ENCODE measurements at places on chromosomes 16 and 17.

DNA sequence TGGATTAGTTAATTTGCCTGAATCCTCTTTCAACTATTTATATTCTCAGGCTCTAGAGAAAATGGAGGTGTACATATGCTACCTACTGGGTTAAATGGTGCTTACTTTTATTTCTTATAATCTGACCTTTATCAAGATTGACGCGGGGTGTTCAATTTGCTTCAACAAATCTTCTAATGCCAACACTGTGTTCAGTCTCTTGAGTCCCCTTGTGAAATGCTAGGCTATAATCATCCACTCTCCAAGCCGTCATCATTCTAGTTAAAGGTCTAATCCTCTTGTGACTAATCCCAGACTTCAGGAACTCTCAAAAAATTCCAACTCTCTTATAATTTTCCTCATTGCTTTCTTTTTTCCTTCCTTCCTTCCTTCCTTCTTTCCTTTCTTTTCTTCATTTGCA, 1396.2 kb downstream of the CDH8 start:
- DNase-seq, result no peak

DNA sequence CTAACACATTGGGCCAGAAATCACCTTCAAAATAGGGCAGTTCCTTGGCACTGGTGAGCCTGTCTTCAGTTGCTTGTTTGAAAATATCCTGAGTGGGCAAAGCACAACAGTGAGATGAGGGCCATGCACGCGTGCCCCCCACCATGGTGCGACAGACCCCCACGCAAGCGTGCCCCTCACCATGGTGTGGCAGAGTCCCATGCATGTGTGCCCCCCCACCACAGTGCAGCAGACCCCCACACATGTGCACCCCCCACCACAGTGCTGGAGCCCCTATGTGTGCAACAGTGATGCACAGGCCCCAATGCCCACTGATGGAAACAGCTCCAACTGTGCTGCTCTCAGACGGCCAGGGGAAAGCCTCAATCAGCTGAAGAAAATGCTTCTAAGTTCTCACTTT, 18.8 kb upstream of the TRAP1 start:
- DNase-seq, result no peak

DNA sequence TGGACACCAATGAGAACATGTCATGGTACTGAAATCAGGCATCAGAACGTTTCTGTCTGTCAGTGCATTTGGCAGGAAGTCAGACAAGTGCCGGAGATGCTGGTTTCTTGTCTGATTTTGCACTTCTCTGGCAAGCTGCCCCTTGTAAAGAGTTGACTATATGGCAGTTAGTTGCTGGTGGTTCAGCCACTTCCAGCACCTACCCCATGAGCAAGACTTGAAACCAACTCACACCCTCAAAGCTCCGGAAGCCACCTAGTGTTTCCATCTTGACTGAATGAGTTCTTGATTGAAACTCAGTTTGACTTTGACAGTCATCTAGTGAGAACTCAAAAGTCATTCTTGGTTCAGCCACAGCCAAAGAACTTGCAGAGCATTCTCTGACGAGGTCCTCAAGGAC, 225.1 kb downstream of the SPECC1 start:
- no peak for DNase-seq

GRCh38 chr17:7024402-7024785, 1.5 kb downstream of the BCL6B start:
- no peak for DNase-seq

GRCh38 chr17:73048170-73048569, 44.3 kb downstream of the SLC39A11 start:
- DNase-seq, result no peak

- no peak for DNase-seq
Observed at GRCh38 chr17:59963738-59964481, 630 bp downstream of the RNFT1 start.

DNA sequence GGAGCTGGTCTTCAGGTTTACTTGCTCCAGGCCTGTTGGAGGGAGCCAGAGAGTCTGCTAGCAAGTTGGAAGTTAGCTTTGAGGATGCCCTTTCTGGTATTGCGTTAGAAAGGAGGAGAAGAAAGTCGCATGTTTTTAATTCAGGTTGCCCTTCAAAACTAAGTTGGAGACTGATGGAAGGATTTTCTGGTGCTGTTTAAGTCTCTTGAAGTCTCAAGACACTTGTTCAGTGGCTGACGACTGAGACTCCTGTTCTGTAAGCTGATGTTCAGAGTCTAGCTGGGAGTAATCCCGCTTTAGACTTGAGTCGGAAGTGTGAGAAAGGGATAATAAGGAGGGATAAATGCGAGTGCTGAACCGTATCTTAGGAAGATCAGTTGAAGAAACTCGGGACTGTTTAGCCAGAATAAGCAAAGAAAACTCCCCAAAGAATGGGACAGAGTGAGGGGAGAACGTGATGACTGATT, 740 bp downstream of the AATF start:
- DNase-seq, result no peak

DNA sequence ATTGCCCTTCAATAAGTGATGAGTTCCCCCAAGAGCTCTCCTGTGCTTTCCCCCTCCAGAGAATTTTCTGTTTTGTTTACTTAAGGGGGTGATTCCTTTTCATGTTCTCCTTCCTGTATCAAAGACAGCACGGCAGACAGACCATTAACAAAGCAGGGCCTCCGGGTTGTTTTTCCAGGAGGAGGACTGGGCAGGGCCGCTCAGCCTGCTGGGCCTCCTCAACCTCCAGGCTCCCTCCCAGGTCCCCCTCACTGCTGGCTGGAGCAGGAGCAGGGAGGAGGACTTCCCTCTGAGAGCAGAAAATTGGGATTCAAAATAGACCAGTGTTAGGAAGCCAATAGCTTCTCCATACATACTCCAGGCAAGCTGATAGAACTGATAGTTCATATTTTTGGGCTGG, 20.4 kb downstream of the SDK2 start:
- DNase-seq, result no peak

- no peak for DNase-seq
Observed at GRCh38 chr17:6495450-6496115, 51.3 kb downstream of the PIMREG start.

- DNase-seq, result no peak
Observed at GRCh38 chr16:88131256-88131655, 180.0 kb downstream of the BANP start.

DNA sequence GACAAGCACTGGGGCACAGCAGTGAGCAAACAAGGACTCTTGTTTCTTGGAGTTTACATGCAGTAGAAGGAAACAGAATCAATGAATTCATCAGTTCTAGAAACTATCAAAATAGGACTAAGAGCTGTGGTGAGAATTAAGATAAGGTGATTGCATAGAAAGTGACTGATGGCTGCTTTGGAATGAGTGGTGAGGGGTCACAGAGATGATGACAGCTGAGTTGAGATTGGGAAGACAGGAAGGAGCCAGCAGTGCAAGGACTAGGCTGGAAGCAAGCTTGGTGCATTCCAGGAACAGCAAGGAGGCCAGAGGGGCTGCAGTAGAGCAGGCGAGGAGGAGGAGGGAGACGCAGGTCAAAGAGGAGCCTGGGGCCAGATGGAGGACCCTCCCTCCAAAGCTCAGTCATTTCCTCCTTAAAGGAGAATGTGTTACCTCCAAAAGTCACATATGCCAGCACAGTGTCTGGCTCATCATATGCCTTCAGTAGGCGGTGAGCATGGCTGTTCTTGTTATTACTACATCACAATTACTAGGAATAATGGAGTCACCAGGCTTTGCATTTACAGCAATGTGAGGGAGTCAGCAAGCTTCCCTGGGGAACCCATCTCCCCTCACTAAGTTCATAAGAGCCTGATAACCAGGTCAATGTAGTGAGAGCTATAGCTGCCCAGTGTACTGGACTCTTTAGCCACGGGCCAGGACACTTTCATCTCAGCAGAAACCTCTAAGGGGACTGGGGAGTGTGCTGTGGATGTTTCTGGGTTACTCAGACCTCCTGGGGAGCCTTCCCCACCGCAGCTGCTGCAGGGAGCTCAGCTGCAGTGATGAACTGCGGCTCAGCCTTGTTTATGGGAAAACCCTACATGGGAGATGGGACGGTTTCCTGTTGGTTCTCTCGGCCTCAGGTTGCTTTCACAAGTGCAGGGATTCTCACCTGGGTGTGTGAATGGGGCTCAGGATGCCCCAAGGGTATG, 157.2 kb downstream of the SEC14L1 start:
- DNase-seq, result no peak

GRCh38 chr16:1495211-1495888, 2.2 kb downstream of the TELO2 start:
- no peak for DNase-seq

- no peak for DNase-seq
Observed at GRCh38 chr16:29825145-29826044, 5.1 kb downstream of the MVP start.

GRCh38 chr16:19829844-19830692, 54.6 kb downstream of the GPRC5B start:
- no peak for DNase-seq

DNA sequence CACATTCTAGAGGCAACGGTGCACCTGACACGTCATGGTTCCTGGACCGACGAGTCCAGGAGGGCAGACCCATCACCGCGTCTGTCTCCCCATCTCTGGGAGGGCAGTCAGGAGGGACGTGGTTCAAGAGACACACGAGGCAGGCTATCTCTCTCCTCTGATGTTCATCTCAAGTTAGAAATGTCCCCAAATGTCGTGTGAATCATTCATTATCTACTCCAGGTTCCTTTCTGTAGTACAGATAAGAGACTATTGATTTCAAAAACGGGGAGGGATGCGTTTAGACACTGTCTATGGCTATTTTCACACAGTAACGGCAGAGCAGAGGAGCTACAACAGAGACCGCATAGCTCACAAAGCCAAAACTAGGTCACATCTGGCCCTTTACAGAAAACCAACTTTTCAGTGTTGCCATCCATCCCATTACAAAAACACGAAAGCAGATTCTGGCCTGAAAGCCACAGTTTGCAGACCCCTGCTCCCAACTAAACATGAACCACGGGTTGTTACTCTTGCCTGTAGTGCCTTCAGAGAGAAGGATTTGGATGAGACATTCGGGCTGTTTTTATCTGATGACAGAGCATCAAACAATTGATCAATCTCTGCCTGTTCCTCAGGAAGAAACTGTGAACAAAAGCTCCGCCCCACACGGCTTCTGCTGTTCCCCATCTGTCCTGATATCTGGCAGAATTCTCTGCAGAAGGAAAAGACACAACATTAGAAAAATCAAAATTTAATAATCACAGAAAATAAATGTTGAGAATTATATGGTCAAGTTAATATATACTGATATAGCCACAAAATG, 6.8 kb downstream of the MEAK7 start:
- no peak for DNase-seq

GRCh38 chr17:16873174-16874035, 98.5 kb downstream of the TNFRSF13B start:
- DNase-seq, result peak; percentile 27

- no peak for DNase-seq
Observed at GRCh38 chr17:40779181-40779909, 3.0 kb downstream of the KRT27 start.

GRCh38 chr16:35795361-35796029, 2336.1 kb downstream of the TP53TG3F start:
- DNase-seq, result no peak

GRCh38 chr16:58456193-58456592, 43.8 kb upstream of the NDRG4 start:
- no peak for DNase-seq

GRCh38 chr17:4357030-4357628, 9.3 kb downstream of the UBE2G1 start:
- DNase-seq, result no peak

DNA sequence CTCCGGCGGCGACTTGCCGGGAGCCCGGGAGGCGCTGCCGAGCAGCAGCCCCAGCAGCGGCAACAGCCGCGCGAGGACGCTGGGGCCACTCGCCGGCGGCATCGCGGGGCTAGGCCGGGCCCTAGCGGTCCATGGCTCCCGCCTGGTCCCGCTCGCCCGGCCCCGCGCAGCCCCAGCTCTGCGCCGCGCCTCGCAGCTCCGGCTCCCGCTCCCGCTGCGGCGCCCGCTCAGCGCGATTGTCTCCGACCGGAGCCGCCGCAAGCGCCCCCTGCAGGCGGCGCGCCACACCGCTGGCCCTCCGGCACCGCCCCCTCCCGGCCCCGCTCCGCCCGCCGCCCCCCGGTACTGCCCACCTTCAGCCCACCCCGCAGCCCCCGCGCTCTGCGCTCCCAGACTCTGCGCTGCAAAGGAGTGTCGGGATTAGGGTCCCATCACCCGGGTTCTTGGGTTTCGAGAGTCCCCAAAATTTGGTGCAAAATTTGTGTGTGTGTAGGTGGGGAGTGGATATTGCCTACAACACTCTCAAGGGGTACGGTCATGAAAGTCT, at the start of gene FAM171A2:
FAM171A2 (minus strand) TSS at position 241 of the 547 bp plus-strand sequence; CDS start at position 102, 139 bp downstream.
- peak; percentile 73 for DNase-seq

DNA sequence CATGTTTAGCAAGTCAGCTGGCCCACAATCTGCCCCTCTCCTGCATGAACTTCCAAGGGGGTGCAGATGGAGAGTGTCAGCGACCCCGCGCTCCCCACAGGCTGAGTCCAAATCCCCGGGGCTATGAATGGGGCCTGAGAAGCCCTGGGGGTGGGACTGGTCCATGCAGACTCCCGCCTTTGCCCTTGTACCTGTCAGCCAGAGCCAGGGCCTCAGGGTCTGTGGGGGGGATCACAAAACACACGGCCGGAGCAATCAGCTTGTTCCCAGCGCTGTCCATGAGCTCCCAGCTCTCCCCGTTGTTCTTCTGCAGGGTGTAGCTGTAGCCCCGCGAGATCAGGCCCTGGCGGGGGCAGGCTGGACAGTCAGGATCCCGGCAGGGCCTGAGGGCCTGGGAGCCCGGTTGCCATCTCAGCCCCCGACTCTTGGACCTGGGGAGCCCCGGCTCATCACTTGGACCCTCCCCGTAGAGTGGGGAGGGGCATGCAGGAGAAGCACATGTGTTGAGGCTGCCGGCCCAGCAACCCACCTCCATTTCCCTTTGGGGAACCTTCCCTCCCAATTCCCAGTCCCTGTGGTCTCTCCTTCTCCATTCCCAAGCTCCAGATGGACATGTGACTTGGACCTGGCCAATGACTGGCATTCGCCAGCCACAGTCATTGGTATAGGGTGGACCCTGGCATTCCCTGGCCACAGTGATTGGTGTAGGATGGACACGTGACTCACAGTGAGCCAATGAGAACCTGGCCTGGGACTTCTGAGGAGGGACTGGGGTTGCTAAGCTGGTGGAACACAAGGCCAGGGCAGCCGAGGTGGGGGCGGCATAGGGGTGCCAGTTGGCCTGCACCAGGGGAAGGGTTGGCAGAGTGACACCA, 42.4 kb downstream of the PPL start:
- DNase-seq, result no peak

GRCh38 chr17:45731459-45731858, 52.7 kb upstream of the CRHR1 start:
- no peak for DNase-seq

DNA sequence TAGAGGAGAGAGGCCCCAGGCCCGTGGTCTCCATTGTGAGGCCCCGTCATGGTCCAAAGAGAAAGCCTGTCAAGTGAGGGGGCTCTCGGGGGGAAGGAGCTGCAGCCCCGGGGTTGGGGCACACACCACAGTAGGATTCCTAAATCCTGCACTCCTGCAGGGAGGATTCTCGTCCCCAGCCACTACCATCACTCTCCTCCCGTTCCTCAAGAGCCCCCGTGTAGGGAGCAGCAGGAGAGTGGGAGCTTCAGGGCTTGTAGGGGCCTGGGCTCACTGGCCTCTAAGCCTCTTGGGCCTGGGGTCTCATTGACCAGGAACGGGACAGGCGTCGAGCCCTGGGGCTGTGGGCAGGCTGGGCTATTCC, 821 bp downstream of the C16orf86 start:
- no peak for DNase-seq

GRCh38 chr17:82544431-82545070, 25.0 kb downstream of the FOXK2 start:
- DNase-seq, result no peak

Data from progenitor cell of endocrine pancreas (in vitro differentiated cells).